Lower lobe of right lung (tissue), 2 donors: ENCODE measurements at places on chromosomes 2 and 18.
A peak's percentile ranks its signal among the peaks of the same experiment; 100 is the strongest.

- H3K27me3 ChIP-seq = no peaks in the 10 kb centered on the region
- no peaks in the 10 kb centered on the region for H3K36me3 ChIP-seq
- peak overlapping the region; percentile 79 for H3K27ac ChIP-seq
- peaks cover 83% of the 10 kb centered on the region for H3K4me1 ChIP-seq
- no peak overlapping the region for H3K4me3 ChIP-seq
- DNase-seq = peak; percentile 59
Observed at GRCh38 chr2:197209742-197210408, 100.7 kb downstream of the ANKRD44 start.

GRCh38 chr18:49849331-49850217, 36.2 kb upstream of the ACAA2 start:
- H3K27me3 ChIP-seq = peaks cover 6% of the 10 kb centered on the region
- no peak overlapping the region for H3K4me3 ChIP-seq
- peak overlapping the region; percentile 26 for H3K27ac ChIP-seq
- H3K36me3 ChIP-seq = peaks cover 5% of the 10 kb centered on the region
- peak; percentile 82 for DNase-seq
- peaks cover 6% of the 10 kb centered on the region for H3K4me1 ChIP-seq

GRCh38 chr2:205889114-205889513, 196.9 kb downstream of the INO80D start:
- DNase-seq = no peak
- H3K36me3 ChIP-seq = no peaks in the 10 kb centered on the region
- H3K4me3 ChIP-seq = no peak overlapping the region
- H3K27ac ChIP-seq = no peak overlapping the region
- H3K4me1 ChIP-seq = no peaks in the 10 kb centered on the region

GRCh38 chr2:233857511-233858141, 3.3 kb upstream of the HJURP start:
- no peaks in the 10 kb centered on the region for H3K36me3 ChIP-seq
- H3K4me1 ChIP-seq = peaks cover 15% of the 10 kb centered on the region
- DNase-seq = peak; percentile 73
- no peak overlapping the region for H3K27ac ChIP-seq
- no peak overlapping the region for H3K4me3 ChIP-seq
